ENCODE measurements at places on chromosomes 1 and 21.

GRCh38 chr1:205843036-205843859 is 6.7 kb downstream of the PM20D1 start:
- DNase-seq = no peak

- DNase-seq = peak; percentile 38
These were observed 15.2 kb downstream of the H6PD start for GRCh38 chr1:9249534-9250410.

DNA sequence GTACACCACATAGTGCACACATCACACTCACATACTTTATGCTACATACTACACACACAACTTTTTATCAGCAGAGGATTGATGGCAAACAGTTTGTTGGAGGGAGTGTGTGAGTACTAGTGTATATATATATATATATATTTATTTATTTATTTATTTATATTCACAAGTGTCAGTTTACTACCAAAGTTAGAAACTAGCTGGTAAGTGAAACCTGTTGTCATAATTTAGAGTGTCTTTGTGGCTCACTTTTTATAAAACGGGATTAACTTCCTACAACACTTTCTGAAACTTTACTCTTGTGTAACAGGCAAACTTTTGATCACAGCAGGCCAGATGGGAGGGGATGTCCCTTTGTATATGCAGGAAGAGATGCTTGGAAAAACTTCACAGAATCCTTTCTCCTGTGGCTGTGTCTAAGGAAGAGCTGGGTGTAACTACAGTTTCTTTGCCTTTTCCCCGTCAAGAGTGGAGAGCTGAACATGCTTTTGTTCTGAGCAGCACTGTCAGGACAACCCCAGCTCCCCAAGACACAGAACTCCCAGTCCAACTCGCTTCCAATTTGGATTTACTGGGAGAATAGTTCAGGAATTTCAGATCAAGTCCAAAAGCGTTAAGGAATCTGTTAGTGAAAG is 1.9 kb upstream of the SAMD13 start:
- DNase-seq = peak; percentile 64

GRCh38 chr1:202029171-202029665 is 18.8 kb downstream of the ELF3 start:
- no peak for DNase-seq

- no peak for DNase-seq
These were observed 32.1 kb downstream of the CTNNBIP1 start for GRCh38 chr1:9877962-9878361.

DNA sequence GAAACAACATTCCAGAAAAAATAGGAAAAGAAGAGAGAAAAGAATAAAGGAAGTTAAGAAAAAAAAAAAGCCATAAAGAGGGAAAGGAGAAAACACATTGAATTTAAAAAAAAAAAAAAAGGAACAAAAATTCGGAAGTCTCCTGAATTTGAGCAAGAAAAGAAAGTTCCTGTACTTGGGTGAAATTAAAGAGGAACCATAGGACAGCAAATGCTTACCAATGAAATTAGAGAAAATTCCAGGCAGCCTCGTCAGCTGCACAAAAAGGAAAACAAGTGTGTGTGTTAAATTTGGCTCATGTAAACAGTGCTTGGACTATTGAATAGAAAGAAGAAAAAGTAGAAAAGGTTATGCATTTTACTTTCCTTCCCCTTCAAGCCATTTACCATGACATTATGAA is 4.9 kb downstream of the IL12RB2 start:
- no peak for DNase-seq

DNA sequence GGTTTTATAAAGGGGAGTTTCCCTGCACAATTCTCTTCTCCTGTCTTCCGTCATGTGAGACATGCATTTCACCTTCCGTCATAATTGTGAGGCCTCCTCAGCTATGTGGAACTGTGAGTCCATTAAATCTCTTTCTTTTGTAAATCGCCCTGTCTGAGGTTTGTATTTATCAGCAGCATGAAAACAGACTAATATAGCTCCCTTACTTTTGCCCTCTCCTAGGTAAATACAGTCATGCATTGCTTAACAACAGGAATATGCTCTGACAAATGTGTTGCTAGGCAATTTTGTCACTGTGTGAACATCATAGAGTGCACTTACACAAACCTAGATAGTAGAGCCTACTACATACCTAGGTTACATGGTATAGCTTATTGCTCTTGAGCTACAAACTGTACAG is 616.8 kb downstream of the RWDD3 start:
- DNase-seq = no peak

DNA sequence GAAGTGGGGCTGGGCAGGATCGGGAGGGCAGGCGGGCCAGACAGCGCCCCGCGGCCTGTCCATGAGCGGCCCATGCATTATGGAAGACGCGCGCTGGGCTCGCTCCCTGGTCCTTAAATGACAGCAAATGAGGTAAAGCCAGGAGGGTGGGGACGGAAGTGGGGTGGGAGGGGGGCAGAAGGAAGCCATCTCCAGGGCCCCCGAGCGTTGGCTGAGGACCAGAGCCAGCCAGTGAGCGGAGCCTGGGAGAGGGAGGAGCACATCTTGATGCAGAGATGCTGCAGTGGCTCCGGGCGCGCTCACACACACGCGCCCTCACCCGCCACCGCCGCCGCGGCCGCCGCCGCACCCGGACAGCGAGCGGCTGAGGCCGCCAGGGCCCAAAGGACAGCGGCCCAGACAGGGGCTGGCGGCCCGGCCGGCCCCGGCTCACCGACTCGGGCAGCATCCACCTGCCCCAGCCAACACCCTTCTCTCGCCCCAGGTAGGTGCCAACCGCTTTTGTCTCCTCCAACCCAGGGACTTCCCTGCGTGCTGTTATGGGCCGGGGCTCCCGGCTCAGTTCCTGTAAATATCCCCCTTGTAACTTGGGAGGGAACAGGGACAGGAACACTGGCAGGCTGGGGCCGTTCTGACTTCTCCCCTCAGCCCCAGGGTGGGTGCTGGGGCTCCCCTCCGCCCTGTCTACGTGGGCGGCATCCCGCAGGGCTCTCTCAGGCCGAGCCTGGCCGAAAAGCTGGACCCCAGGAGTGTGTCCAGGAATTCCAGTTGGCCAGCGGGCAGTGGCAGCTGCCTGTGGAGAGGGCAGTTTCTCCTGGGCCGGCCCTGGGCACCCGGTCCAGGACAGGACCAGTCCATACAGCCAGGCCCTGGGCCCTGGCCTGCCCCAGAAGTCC is at the start of gene CNTN2:
TSS of gene CNTN2 (plus strand) at position 302 of the 896 bp plus-strand sequence. CDS start 9,974 bp downstream, outside the sequence.
- no peak for DNase-seq

GRCh38 chr1:53291574-53291973 is 36.3 kb downstream of the LRP8 start:
- no peak for DNase-seq

DNA sequence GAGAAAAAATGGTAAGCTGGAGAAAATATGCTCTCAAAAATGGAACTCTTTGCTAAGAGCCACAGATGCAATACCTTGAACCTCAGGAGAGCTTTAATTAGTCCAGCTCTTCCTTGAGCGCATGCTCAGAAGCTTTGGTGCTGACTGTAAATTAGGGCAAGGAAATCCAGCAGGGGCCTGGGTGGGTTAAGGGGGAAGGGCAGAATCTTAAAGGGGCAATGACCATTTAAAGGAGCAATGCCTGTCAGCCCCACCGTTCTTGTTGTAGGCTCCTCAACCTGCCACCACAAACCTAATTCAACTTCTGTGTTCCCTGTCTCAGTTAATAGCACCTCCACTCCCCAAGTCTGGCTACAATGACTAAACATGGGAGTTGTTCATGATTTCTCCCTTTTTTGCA is 6.8 kb upstream of the SLC22A15 start:
- DNase-seq = peak; percentile 6

- DNase-seq = peak; percentile 78
These were observed 71.2 kb downstream of the DPYD start for GRCh38 chr1:97849345-97850340.

DNA sequence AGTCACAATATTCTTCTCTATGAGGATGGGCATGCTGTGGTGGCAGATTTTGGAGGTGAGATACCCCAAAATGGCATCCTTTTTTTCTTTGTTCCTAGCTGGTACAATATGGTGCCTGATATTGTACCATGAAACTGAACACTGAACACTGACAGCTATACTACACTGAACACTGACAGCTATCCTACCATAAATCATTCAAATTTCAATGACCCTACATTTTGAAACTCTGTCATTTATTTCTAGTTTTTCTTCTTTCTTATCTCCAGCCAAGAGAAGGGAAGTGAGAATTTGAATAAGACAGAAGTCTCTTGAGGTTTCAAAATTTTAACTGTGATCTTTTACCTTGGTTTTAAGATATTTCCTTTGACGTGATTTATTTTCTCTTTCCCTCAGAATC is 76.3 kb downstream of the LRRC53 start:
- no peak for DNase-seq

- no peak for DNase-seq
These were observed 120.5 kb downstream of the TMEM53 start for GRCh38 chr1:44553771-44554170.

- no peak for DNase-seq
These were observed 19.1 kb downstream of the CSF1 start for GRCh38 chr1:109929588-109930251.

DNA sequence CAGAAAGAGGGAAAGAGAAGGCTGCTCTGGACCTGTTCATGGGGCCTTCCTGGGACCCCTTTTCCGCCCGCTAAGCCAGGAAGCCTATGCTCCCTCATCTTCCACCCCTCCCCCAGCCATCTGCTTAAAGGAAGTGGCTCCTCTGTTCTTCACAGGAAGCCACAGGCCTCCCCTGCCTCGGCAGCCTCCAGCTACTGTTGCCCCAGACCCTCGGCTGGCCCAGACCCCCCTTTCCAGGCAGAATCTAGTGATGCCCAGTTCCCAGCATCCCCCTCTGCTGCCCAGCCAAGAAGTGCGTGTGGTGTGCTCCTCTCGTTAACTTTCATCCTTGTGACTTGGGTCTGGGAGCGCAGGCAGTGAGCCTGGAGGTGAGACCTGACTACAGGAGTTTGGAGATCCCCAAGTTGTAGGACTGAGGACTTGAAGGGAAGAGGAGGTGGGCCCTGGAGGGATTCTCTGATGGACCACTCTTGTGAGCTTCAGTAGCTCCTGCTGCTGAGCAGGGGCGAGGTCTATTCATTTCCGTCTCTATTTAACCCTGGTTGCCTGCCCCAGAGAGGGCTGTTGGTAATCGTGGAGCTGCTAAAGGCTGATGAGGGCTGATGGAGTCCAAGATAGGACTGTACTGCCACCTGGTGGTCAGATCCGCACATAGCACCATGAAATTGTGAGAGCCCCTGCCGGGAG is 9.1 kb downstream of the IFI6 start:
- DNase-seq = peak; percentile 79

DNA sequence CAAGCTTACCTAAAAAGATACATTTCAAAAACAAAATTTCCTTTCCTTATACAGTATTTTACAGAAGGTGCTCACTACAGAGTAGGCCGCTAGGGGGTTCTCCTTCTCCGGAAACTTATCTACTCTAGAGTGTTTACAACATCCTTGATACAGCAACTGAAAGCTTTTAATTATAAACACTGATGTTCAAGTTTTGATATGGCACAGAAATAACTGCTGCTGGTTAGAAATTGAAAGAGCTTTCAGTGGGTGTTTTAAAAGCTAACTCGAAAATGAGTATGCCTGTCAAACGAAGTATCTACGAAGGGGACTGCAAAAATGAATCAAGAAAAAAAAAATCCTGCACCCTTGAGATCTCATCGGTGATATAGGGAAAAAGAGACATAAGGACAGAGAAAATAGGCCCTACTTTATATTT is 1.0 kb downstream of the YOD1 start:
- peak; percentile 81 for DNase-seq

- no peak for DNase-seq
These were observed 148.6 kb downstream of the NCAM2 start for GRCh38 chr21:21146587-21147373.

GRCh38 chr1:36083635-36084496 is at the start of gene TEKT2:
Gene TEKT2, plus strand, starts transcription at chr1:36084094. Its CDS starts 828 bp downstream, at chr1:36084922.
- DNase-seq = no peak

GRCh38 chr1:36380143-36380619 is 5.5 kb downstream of the STK40 start:
- DNase-seq = no peak

DNA sequence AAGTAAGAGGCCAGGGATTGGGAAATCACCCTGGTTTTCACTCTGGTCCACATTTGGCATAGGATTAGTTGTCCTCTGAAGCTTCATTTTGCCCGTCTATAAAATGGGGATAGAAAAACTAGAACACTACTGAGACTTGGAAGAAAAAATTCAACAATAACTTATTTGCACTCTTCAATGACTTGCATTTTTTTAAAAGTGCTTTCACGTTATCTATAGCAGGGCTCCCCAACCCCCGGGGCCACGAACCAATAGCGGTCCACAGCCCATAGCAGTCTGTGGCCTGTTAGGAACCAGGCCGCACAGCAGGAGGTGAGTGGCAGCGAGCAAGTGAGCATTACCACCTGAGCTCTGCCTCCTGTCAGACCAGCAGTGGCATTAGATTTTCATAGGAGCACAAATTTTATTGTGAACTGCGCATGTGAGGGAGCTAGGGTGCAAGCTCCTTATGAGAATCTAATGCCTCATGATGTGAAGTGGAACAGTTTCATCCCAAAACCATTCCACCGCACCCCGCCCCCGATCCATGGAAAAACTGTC is 2.8 kb downstream of the KIAA1614 start:
- no peak for DNase-seq

DNA sequence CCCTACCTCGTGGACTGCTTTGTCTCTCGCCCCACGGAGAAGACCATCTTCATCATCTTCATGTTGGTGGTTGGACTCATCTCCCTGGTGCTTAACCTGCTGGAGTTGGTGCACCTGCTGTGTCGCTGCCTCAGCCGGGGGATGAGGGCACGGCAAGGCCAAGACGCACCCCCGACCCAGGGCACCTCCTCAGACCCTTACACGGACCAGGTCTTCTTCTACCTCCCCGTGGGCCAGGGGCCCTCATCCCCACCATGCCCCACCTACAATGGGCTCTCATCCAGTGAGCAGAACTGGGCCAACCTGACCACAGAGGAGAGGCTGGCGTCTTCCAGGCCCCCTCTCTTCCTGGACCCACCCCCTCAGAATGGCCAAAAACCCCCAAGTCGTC is 2.0 kb downstream of the GJA4 start:
- DNase-seq = no peak

DNA sequence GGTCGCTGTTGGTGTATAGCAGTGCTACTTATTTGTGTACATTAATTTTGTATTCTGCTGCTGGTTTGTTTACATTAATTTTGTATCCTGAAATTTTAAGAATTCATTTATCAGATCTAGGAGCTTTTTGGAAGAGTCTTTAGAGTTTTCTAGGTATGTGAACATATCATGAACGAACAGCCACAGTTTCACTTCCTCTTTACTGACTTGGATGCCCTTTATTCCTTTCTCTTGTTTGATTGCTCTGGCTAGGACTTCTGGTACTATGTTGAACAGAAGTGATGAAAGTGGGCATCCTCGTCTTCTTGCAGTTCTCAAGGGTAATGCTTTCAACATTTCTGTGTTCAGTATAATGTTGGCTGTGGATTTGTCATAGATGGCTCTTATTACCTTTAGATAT is 1757.9 kb downstream of the BRINP3 start:
- no peak for DNase-seq

DNA sequence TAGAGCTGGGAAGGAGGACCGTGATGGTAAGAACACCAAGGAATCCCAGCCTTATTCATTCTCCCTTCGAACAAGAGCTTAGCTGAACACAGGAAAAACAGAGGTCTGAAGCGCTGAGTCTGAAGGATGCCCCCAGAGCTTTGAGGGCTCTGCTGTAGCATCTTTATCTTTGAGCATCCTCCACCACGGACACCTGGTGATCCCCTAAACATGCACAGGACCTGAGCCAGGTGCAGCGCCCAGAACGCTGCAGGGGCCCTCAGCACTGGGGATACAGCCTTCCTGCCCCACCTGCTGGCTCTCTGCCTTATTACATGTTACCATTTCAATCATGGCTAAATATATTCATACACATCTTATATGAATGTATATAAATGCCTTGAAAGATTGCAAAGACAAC is 7.7 kb upstream of the GPATCH4 start:
- peak; percentile 58 for DNase-seq

Measured in Kasumi-1 (cell line).